ENCODE measurements at places on chromosomes 4 and X.

DNA sequence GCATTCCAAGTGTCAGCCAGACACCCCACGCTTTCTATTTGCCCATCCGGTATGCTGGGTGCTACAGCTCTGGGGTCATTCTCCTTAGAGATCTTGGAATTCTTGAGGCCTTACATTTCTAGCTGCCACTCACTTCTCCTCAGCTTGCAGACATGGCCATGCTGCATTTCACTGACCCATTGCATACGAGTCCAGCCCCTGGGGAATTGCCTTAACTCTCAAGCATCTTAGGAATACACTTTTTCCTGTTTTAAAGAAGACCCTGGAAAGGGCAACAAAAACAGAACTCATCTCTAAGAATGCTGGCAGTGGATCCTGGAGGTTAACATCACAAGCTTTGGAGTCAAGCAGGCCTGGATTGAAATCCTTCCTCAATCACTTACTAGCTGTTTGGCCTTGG lies 122.0 kb upstream of the LNX1 start:
- DNase-seq: no peak

DNA sequence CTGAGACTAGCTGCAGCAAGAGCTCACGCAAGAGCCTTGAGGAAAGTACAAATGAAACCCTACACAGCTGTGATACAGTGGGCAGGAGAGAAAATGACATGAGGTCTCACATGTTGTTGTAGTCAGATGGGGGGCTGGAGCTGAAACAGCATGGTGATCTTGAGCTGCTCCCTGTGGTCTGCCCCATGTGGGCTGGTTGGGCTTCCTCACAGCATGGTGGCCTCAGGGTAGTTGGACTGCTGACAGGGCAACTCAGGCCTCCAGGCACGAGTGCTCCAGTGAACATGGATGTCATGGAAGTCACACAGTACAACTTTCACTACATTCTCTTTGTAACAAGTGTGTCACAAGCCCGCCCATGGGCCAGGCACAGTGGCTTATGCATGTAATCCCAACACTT lies 3.4 kb upstream of the MAN2B2 start:
- no peak for DNase-seq

- DNase-seq: no peak
Measured at GRCh38 chrX:11059933-11060332, 51.2 kb upstream of the HCCS start.

- no peak for DNase-seq
Measured at GRCh38 chr4:25783126-25783525, 79.7 kb downstream of the SEL1L3 start.

DNA sequence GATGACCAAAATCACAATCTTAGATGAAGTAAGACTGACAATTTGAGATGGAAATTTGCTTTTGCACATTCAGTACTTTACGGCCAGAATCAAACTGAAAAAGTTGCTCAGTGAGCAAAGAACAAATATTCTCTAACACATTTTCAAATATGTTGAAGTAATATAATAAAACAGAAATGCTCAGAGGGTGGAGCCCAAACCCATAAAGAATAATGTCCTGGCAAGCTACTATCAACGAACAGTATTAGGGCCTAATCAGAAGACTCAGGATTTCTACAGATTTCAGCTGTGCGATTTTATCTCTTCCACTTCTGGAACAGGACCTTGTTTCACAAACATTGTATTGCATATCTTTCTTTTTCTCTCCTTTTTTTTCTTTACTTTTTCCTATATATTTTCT lies 505.0 kb downstream of the TECRL start:
- no peak for DNase-seq

- DNase-seq: no peak
Measured at GRCh38 chr4:164251257-164251656, 502.7 kb upstream of the SMIM31 start.

- no peak for DNase-seq
Measured at GRCh38 chrX:134374294-134374693, 85.7 kb upstream of the HPRT1 start.

- DNase-seq: peak; percentile 80
Measured at GRCh38 chrX:10828036-10828435, 207.7 kb upstream of the MID1 start.

GRCh38 chr4:48698029-48698971 lies 81.8 kb downstream of the FRYL start:
- no peak for DNase-seq

DNA sequence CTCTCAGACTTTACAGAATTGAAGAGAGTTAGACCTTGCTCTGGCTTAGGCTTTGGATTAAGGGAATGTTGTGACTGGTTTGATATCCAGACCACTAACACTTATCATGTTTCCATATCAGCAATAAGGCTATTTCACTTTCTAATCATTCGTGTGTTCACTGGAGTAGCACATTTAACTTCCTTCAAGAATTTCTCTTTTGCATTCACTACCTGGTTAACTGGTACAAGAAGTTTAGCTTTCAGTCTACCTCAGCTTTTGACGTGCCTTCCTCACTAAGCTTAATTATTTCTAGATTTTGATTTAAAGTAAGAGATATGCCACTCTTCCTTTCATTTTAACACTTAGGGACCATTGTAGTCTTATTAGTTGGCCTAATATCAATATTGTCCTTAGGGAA lies 62.6 kb downstream of the CASP6 start:
- DNase-seq: no peak

DNA sequence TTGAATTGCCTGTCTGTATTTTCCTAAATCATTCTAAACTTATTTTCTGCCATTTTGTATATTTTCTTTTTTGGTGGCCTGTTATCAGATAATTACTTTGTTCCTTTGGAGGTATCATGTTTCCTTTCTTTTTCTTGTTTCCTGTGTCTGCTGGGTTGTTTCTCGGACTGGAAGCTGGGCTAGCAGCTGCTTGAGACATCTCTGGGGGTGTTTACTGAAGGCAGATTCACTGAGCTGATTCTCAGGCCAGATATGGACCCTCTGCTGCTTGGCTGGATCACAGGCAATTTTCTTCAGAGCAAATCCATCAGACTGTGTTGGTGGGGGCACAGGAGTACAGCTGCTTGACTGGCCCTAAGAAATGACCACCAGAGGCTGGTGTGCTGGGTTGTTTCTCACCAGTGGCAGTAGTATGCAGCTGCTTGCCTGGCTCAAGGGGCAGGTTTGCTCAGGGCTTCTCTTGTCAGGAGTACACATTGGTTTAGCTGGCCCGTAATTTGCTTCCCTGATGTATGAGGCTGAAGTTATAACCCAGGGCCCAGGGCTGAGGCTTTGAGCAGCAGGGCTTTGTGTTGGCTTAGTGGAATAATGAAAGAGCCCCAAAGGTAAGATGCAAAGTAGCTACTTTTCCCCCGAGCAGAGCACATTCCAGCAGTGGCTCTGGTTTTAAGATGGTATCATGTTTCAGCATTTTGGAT lies 680.6 kb downstream of the TECRL start:
- no peak for DNase-seq

GRCh38 chr4:12304905-12305304 lies 876.2 kb upstream of the HS3ST1 start:
- DNase-seq: no peak

- no peak for DNase-seq
Measured at GRCh38 chrX:18927558-18927957, 56.4 kb downstream of the PHKA2 start.

DNA sequence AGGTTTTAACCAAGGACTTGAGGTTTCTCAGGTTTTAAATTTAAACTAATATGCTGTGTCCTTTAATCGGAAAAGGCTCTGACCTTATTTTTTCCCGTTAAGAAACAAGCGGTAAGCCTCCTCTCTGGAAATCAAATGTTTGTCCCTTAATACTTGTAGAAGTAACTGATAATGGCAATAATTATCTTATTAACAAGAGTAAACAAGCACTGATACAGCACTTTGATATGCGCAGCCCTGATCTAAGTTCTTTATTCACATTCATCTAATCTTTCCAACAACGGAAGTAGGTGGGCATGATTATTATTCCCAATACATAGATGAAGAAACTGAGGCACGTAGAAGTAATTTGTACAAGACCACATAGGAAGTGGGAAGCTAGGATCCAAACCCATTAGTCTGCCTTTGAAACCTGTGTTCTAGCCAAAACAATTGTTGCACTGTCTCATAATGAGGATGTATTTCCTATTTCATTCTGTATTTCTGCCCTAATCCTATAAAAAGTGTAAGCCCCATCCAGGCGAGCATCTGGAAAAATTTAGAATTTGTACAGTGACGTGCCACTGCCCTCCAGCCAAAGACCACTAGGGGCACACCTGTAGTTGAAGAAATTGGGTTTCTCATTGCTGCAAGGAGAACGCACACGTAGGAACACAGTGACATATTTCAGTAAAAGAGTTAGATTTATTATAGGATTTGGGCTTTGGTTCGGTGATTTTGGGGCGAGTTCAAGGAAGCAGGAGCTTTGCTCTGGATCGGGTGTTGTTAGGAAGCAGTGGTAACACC lies 606 bp downstream of the CXorf58 start:
- peak; percentile 81 for DNase-seq
